ENCODE measurements at places on chromosomes 5 and 9.
A peak's percentile ranks its signal among the peaks of the same experiment; 100 is the strongest.

- DNase-seq: peak; percentile 28
Measured at GRCh38 chr9:2039294-2040180, 24.4 kb downstream of the SMARCA2 start.

DNA sequence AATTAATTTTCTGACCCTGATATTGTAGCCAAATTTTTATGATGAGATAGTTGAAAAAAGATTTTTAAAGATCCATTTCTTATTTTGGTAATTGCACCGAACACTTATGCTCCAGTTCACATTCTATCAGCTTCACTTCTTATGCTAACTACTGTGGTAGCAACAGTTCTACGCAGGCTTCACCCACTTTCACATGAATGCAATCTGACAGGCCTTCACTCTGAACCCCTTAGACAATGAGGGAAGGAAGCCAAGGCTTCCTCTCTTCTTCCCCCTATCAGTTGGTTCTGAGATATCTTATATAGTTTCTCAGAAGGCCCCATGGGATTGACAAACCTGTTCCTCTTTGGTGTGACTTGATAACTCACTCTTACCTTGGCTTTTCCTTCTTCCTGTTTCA is 185.8 kb downstream of the CETN3 start:
- DNase-seq: no peak

GRCh38 chr5:180137401-180138213 is 66.0 kb upstream of the RNF130 start:
- no peak for DNase-seq

DNA sequence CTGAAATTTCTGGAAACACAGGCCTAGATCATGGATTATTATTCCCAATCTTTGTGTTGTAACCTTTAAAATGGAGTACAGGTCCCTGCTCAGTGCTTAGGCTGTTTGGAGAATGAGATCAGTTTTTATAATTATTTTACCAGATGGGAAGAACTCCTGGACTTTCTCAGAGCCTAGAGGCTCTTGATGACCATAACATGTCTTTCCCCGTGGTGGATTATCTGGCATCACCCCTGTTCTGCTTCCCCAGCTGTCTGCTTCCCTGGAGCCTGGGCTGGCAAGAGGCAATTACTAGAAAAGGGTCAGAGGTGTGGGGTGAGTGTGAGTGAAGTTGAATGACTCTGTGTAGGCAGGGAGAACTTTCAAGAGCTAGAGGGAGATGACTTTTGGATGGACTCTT is 143.0 kb downstream of the CARTPT start:
- DNase-seq: no peak

- DNase-seq: no peak
Measured at GRCh38 chr5:2020730-2021129, 138.0 kb upstream of the IRX4 start.

GRCh38 chr5:3333105-3333504 is 262.5 kb upstream of the IRX1 start:
- DNase-seq: no peak

GRCh38 chr5:66922881-66923280 is 273.7 kb downstream of the CD180 start:
- no peak for DNase-seq

DNA sequence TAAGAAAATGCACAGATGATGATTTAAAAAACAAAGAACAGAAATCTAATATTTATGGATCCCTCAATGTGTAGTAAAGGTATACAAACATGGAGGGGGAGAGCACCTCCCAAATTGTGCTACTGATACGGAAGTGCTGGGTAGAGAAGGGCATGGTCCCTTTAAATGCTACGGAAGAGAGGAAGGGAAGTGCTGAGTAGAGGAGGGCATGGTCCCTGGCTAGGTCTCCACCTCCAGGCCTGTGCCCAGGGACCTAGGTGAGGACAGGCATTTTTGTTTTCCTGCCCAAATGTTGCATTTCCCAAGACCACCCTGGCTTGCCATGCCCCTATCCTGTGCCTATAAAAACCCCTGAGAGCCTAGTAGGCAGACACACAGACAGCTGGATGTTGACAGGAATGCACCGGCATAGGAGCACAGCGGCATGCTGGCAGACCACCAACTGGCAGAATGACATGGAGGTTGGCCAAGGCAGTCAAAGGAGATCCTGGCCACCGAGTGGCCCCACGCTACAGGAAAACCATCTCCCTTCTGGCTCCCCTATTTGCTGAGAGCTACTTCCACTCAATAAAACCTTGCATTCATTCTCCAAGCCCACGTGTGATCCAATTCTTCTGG is 62.1 kb upstream of the SPDL1 start:
- peak; percentile 78 for DNase-seq

DNA sequence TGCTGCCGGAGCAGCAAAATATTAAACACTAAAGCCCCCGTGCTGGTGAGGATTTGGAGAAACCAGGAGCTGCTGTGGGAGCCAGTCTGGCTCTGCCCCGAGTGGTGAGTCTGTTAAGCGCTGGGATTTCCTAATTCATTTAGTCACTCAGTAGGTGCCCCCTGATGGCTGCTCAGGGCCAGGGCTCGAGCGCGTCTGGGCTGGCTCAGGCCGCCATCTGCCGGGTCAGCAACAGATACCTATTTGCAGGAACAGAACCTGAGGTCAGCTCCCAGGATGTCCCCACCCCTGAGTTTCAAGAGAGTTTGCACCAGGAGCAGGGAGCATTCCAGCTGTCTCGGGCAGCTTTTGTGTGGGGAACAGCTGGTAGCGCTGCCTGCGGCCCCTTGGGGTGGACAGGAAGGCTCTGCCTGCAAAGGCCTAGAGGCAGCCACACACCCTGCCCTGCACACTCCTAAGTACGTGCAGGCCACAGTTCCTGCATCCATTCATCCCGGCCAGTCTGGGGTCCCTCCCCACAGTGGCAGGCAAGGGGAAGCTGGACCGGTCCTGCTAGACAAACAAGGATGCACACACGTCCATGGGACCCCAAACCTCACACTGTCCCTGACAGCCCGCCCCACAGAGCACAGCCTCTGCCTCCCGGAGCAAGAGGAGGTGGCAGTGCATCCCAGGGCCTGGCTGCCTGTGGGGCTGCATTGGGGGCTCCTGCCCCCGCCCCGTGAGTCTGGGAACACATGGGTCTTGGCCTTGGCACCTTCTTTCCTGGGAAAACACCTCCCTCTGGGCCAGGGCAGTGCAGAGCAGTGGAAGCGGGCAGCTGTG is 83.7 kb downstream of the ADAMTS2 start:
- DNase-seq: no peak

GRCh38 chr9:103942651-103943050 is 151.5 kb upstream of the SMC2 start:
- DNase-seq: no peak

- no peak for DNase-seq
Measured at GRCh38 chr5:5025774-5026408, 114.2 kb upstream of the ADAMTS16 start.
